Osteocyte (in vitro differentiated cells): ENCODE measurements at places on chromosomes 1 and 21. TPM values are rescaled to one million over a fixed set of nuclear protein-coding genes. Genes with fewer than 3 reads are reported as not detected.

GRCh38 chr21:20802201-20802600 lies 196.0 kb upstream of the NCAM2 start:
- DNase-seq, result no peak

DNA sequence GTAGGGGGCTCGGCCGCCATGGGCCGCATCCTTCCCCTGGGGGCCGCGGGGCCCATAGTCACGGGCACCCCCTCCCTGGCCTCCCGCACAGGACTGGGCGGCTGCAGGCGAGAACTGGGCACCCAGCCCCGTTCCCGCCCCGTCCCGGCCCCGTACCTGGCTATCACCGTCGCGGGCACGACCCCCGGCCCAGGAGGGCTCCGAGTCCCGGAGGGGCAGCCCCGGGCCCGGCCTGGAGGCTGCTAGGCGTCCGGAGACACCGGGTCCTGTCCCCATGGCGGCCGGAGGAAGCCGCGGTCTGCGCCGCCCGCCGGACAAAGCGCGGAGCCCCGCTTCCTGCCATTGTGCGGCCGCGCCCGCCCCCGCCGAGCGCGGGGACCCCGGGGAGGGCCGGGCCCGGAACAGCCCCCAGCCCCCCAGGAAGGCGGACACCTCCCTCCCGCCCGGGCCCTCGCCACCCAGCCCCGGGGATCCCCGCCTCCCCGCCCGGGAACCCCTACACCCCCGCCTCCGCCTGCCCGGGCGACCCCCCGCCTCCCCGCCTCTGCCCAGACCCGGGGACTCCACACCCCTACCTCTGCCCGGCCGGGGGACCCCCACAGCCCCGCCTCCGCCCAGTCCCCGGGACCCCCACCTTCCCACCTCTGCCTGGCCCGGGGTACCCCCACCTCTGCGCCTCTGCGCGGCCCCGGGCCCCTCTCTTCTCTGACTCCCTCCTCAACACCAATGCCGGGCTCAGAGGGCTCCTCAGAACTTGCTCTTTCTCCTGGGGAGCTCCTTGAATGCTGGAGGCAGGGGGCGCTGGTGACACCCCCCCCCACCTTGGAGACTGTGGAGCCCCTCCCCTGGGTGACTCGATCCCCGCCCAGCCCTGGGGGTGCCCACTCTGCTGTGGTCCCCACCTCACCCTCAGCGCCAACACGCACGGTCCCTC lies 6.0 kb downstream of the PLEKHG5 start:
- DNase-seq, result no peak

- no peak for DNase-seq
Measured at GRCh38 chr1:58620926-58621325, 43.9 kb upstream of the TACSTD2 start.

GRCh38 chr1:6385488-6386191 lies 7.9 kb downstream of the ACOT7 start:
- DNase-seq, result no peak

DNA sequence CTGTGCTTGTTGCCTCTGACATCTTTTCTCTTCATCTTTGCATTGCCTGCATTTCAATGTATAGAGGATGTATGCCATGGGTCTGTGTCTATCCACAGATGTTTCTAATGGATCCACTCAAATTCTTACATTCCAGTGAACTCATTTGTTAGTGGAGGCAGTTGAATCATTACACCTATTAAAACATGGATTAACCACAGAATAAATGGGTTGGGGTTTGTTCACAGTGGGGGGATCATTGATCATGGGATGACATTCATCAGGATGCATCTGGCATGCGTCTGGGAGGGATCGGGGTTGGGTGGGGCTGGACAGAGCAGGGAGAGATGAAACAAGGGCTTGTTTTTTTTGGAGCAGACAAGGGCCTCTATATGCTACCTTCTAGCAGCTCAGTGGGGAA lies 182.5 kb downstream of the RHOU start:
- no peak for DNase-seq

Gene ZNF683
- total RNA-seq, result not detected in 2 replicates
